ENCODE measurements at places on chromosomes 5 and 9. TPM values are rescaled to one million over a fixed set of nuclear protein-coding genes. Genes with fewer than 3 reads are reported as not detected.

The TMEM252 gene
- not detected for total RNA-seq

The CAVIN4 gene
- total RNA-seq, result 85.7 TPM

The TMEM167A gene
- 46.7 TPM for total RNA-seq

The LCN6 gene
- 1.8 TPM for total RNA-seq

The SPARC gene
- total RNA-seq, result 464 TPM

The ALDOB gene
- total RNA-seq, result 0.48 TPM

DNA sequence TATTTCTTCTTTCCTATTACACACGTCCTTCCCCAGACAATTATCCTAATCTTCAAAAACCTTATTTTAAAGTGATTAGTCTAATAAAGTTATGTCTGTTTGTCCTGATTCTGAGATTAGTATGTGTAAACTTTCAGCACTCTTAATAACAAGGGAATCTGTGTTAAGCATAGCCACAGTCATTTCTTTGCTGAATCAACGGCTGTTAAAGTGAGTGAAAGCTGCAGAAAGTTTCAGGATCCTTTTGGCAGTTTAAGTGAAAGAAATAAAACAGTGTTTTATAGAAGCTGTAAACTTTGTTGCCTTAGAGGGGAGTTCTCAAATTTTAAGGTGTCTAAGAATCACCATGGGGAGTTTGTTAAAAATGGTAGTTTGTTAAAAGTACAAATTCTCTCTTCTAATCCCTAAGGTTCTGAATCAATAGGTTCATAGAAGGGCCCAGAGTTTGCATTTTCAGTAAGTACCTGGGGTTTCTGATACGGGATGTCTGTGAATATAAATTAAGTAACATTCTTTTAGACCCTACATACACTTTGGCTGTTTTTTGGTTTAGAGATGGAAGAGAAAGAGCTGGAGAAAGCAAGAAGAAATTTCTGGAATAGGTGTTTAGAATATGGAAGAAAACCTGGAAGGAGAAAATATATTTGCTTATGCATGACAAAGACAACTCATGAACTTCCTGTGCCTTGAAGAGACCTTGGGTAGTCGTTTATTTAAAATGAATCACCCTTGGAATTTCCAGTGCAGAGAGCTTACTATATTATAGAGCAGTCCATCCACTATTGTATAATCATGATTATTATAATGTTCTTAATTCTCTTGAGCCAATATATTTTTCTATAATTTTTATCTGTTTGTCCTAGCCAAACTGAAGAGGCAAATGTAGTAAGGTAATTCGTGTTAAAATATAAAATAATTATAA is 45.7 kb downstream of the SCAMP1 start:
- H3K4me1 ChIP-seq, result no peaks in the 10 kb centered on the region
- H3K27ac ChIP-seq, result no peak overlapping the region
- no peak for DNase-seq
- H3K36me3 ChIP-seq, result no peaks in the 10 kb centered on the region

DNA sequence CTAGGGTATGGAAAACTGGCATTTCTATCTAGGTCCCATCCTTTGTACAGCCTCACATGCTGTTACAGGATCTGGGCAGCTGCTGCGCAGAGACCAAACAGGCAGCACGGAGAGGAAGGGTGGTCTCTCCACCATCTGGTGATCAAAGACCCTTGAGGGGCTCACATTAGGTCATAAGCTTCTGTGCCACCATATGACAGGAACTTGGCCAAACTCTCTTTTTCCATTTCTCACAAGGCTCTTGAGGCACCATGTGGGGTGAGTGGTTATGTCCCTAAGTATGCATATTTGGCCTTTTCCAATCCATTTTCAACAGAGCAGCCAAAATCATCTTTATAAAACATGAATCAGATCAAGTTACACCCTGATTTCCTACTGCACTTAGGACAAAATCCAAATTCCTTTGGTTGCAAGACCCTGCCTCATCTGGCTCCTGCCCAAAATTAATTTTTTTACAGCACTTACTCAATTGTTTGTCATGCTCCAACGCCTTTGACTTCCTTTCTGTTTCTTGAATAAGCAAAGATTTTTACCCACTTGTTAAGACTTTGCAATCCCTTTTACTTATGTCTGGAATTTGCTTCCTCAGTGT is 730.0 kb downstream of the MAT2B start:
- no peak overlapping the region for H3K4me3 ChIP-seq
- H3K36me3 ChIP-seq, result no peaks in the 10 kb centered on the region
- H3K4me1 ChIP-seq, result no peaks in the 10 kb centered on the region
- no peak overlapping the region for H3K27ac ChIP-seq
- no peak for DNase-seq
- H3K27me3 ChIP-seq, result no peaks in the 10 kb centered on the region

GRCh38 chr5:122297587-122298298 is 14.3 kb upstream of the SNCAIP start:
- DNase-seq, result no peak
- H3K4me3 ChIP-seq, result no peak overlapping the region
- no peaks in the 10 kb centered on the region for H3K36me3 ChIP-seq
- H3K4me1 ChIP-seq, result peaks cover 5% of the 10 kb centered on the region

- no peak overlapping the region for H3K4me3 ChIP-seq
- no peaks in the 10 kb centered on the region for H3K36me3 ChIP-seq
- DNase-seq, result no peak
- H3K4me1 ChIP-seq, result peaks cover 6% of the 10 kb centered on the region
- no peaks in the 10 kb centered on the region for H3K27me3 ChIP-seq
- no peak overlapping the region for H3K27ac ChIP-seq
These were observed 201.4 kb downstream of the SMARCA2 start for GRCh38 chr9:2216591-2216990.

DNA sequence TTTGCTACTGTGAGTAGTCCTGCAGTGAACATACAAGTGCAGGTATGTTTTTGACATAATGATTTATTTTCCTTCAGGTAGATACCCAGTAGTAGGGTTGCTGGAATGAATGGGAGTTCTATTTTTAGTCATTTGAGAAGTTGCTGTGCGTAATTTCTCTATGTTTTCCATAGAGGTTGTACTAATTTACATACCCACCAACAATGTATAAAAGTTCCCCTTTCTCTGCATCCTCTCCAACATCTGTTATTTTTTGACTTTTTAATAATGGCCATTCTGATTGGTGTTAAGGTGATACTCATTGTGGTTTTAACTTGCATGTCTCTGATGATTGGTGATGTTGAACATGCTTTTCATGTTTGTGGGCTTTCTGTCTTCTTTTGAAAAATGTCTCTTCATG is 64.7 kb upstream of the CTSL start:
- H3K4me3 ChIP-seq, result no peak overlapping the region
- H3K27me3 ChIP-seq, result no peaks in the 10 kb centered on the region
- no peaks in the 10 kb centered on the region for H3K4me1 ChIP-seq
- H3K27ac ChIP-seq, result no peak overlapping the region

DNA sequence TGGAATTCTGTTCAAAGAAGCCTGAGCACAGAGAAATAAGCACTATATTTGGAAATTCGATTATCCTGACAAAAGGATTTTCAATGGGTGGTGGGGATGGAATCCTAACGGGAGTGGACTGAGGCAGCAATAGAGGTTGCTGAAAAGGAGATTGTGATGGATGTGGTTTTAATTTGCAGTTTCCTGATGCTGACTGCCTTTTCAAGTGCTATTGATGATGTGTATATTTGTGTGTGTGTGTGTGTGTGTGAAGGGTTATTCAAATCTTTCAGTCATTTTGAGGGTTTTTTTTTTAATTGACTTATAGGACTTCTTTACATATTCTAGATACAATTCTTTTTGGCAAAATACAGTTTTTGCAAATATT is 614.5 kb downstream of the HINT1 start:
- no peak overlapping the region for H3K4me3 ChIP-seq
- H3K27ac ChIP-seq, result no peak overlapping the region
- H3K36me3 ChIP-seq, result no peaks in the 10 kb centered on the region
- no peak for DNase-seq
- no peaks in the 10 kb centered on the region for H3K27me3 ChIP-seq
- H3K4me1 ChIP-seq, result no peaks in the 10 kb centered on the region

GRCh38 chr5:135400866-135401265 is 1.8 kb upstream of the MACROH2A1 start:
- no peak overlapping the region for H3K27ac ChIP-seq
- H3K36me3 ChIP-seq, result no peaks in the 10 kb centered on the region
- no peak for DNase-seq
- H3K4me1 ChIP-seq, result peaks cover 34% of the 10 kb centered on the region
- no peaks in the 10 kb centered on the region for H3K27me3 ChIP-seq
- H3K4me3 ChIP-seq, result no peak overlapping the region

GRCh38 chr5:118022062-118022461 is 966.3 kb downstream of the DTWD2 start:
- no peak for DNase-seq
- H3K4me3 ChIP-seq, result no peak overlapping the region
- H3K27ac ChIP-seq, result no peak overlapping the region
- no peaks in the 10 kb centered on the region for H3K4me1 ChIP-seq
- no peaks in the 10 kb centered on the region for H3K27me3 ChIP-seq
- no peaks in the 10 kb centered on the region for H3K36me3 ChIP-seq

DNA sequence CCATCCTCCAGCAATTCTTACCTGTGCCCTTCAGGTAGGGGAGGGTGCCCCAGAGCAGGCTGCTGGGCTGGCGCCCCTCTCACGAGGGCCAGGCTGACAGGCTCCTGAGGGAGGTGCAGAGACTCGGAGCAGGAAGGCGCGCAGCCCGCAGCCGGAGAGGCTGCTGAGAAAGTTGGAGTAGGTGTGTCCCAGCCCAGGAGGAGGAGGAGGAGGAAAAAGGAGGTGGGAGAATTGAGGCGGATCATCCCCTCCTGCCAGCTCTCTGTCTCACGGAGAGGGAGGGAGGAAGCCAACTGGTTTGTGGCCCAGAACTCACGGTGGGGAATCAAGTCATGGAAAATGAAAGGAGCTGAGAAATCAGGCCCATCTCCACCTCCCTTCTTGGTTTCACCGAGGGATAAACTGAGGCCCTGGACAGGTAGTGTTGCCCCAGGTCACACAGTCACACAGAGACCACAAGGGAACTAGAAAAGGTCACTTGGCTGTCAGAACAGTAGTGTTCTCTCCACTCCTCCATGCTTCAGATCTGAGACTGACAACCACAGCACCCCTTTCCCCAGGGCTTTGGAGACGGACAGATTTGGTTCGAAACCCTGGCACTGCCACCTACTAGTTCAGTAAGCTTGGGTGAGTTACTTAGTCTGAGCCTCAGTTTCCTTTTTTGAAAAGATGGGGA is at the start of gene FAT2:
TSS of gene FAT2 (minus strand) at position 188 of the 676 bp plus-strand sequence. CDS start 22,400 bp downstream, outside the sequence.
- H3K36me3 ChIP-seq, result no peaks in the 10 kb centered on the region
- no peaks in the 10 kb centered on the region for H3K27me3 ChIP-seq
- DNase-seq, result no peak
- peaks cover 2% of the 10 kb centered on the region for H3K4me1 ChIP-seq
- no peak within 1 kb of the TSS for H3K27ac ChIP-seq

DNA sequence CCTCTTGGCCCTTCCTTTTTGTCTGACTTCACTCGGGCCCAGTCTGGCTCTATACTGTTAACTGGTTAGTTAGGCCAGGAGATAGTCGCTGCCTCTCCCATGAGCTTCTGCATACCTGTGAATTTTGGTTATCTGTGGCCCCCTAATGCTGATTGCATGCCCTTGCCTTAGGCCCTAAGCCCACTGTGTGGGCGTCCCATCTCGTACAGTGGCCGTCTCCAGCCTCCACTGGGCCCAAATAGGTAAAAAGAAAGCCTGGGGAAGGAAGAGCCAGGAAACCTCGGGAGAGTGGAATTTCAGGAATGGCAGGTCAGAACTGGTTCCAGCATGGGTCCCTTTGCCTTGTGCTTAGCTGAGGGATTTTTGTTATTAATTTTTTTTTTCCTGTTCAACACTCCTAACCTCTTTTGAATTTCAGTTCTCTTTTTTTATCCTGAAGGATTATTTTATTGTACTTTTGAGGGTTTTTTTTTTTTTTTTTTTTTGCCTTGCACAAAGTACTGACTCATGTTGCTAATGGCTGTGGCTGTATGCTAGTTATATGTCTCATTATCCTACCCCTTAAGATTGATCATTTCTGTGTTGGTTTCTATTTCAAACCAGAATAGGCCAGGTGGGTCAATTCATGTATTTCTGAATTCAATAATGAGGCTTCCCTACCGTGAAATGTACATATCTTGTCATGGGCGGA is 3.4 kb downstream of the PRRC2B start:
- H3K27me3 ChIP-seq, result no peaks in the 10 kb centered on the region
- no peaks in the 10 kb centered on the region for H3K36me3 ChIP-seq
- H3K4me3 ChIP-seq, result peak overlapping the region; percentile 76
- no peak for DNase-seq
- peak overlapping the region; percentile 97 for H3K27ac ChIP-seq

DNA sequence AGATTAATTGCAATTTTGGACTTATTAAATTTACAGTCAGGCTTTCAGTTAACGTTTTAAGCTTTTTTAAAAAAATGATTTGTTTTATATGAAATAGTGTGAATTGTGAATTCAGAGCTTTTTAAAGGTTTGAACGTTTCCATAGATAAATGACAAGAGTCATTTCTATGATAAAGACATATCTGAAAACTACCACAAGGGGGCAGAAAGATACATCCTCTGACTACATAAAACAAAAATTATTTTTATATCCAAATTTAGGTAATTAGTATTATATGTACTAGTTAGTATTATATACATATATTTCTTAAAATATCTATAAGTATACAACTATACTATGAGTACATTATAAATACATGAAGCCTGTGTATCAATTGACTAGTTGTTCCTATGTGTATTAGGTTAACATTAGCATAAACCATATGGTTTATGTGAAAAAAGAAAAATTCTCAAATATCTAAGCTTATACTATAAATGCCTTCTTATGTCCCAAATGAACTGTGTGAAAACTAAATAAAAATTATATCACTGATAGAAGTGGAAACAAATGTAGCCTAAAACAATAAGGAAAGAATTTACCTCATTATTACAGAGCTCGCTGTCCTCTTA is 155.2 kb downstream of the MEF2C start:
- H3K27me3 ChIP-seq, result no peaks in the 10 kb centered on the region
- peaks cover 78% of the 10 kb centered on the region for H3K36me3 ChIP-seq
- H3K4me1 ChIP-seq, result peaks cover 21% of the 10 kb centered on the region
- H3K4me3 ChIP-seq, result no peak overlapping the region

DNA sequence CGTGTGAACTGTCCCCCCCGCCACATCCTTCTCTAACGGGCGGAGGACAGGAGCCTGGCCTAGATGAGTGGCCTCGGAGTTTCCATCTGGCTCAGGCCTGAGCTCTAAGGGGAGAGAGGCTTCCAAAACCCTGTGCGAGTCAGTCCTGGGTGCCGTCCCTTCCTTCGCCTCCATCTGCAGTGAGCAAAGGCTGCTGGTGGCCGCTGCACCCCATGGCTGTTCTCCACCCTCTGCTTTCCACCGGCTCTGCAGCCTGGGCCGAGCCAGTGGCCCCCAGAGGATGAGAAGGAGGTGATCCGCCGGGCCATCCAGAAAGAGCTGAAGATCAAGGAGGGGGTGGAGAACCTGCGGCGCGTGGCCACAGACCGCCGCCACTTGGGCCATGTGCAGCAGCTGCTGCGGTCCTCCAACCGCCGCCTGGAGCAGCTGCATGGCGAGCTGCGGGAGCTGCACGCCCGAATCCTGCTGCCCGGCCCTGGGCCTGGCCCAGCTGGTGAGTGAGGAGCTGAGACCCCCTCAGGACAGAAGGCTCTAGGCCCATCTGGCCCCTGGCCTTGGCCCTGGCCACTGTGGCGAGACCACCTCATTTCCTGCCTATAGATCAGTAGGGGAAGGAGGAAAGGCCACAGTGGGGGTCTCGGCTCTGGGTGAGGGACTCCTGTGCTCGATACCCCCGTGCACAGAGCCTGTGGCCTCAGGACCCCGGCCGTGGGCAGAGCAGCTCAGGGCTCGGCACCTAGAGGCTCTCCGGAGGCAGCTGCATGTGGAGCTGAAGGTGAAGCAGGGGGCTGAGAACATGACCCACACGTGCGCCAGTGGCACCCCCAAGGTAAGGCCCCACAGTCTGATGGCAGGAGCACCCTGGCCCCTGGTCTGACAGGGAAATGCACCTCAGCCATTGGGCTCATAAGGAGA is 3.0 kb downstream of the PKN3 start:
- peaks cover 5% of the 10 kb centered on the region for H3K36me3 ChIP-seq
- no peaks in the 10 kb centered on the region for H3K27me3 ChIP-seq
- peak overlapping the region; percentile 88 for H3K27ac ChIP-seq

GRCh38 chr5:14342306-14342705 is 199.2 kb downstream of the TRIO start:
- no peak overlapping the region for H3K4me3 ChIP-seq
- no peaks in the 10 kb centered on the region for H3K27me3 ChIP-seq

Data from heart right ventricle (tissue), 16 donors.